ENCODE measurements at places on chromosomes 13 and 19.

DNA sequence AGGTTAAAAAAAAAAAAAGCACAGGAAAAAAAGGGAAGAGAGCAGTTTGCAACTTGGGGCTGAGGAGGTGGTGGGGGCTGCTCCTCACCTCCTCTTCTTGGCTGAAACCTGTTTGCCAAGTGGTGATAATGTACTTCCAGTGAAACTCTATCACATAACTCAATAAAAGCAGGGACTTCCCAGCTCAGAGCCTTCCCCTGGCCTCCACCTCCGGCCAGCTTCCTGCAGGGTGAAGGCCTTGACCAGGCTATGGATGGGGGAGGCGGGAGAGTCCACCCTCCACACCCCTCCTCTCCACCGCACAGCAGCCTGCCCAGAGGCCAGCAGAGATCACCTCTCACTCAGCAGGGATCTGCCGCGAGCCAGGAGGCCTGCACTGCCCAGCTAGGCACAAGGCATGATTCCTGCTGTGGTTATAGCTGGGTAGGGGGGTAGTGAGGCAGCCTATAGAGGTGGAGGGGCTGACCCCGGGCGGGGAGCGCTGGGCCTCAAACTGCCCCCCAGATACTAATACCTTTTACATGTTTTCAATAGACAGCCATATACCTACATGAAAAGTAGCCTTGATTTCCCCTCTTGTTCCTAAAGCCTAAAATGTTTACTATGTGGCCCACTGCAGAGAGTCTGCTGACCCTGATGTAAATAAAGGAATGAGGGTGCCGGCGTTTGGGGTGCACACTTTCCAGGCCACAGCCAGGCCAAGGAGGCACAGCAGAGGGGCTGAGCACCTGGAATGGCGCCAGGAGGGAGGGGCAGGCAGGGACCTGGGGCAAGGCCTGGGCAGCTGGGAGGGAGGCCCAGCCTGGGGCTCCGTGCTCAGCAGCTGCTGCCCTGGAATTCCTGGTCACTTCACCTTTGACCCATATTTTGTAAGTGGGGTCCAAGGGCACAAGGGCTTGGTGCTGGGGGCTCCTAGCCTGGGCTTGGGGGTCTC is 10.3 kb downstream of the ZNF787 start:
- DNase-seq: no peak

DNA sequence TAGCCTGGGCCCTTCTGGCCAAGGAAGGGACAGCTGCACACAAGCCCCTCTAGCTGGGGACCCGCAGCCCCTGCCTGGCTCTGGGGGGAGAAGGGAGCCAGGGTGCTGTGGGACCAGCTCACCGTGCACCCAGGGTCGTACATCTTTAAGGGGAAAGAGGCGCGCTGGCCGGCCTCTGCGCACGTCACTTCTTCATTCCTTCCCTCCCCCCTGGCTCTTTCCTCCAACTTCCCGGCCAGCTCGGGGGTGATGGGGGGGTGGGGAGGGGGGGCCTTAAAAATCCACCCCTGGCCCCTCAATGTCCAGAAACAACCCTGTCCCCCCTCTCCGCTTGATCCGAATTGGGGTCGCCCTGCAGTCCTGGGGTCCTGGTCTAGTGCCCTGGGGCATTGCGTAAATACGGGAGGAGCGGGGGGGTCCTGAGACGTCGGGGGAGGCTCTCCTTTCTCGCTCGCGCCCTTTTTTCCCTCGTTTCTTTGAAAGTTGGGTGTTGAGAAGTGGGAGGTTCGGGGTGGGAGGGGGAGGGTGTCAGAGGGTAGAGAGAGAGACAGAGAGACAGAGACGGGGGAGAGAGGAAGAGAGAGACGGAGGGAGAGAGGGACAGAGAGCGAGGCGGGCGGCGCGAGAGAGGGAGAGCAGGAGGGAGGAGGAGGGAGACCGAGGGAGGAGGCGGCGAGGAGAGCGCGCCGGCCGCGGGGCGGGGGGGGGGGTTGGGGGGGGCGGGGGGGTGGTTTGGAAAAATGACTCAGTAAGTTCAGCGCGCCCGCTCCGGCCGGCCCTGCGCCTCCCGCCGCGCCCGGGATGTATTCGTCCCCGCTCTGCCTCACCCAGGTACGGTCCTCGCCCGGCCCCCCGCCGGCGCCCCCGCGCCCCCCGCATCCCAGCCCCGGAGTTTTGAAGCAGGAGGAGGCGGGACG is at the start of gene NFIC:
NFIC (plus strand) TSS at position 748 of the 917 bp plus-strand sequence; CDS start at position 802, 54 bp downstream.
- peak; percentile 23 for DNase-seq

DNA sequence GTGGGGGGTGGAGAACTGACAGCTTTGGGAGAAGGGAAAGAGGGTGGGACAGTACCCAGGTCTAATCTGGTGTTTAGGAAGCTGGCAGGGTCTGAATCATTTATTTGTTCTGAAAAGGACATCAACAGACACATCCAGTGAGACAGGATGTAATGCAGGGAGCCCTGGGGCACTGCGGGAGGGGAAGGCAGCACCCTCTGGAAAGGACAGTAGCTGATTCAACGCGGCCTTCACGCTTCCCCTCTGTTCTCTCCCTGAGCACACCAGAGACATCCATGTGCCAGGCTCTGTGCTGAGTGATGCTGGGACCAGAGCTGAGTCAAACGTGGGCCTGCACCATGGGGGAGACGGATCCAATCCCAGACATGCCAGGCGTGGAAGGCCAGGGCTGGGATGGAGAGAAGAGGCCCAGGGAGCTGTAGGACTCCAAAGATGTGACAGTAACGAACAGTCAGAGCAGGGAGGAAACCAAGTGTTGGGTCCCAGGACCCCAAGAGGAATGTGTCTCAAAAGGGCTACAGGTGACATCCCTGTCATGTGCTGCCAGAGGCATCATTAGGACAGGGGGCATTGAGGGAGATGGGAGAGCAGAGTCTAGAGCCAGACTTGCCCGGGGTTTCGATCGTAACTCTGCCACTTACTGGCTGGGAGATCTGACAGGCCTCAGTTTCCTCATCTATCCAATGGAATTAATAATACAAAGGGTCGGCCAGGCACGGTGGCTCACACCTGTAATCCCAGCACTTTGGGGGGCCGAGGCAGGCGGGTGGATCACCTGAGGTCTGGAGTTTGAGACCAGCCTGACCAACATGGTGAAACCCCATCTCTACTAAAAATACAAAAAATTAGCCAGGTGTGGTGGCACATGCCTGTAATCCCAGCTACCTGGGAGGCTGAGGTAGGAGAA is 1.7 kb downstream of the ETFB start:
- DNase-seq: no peak

DNA sequence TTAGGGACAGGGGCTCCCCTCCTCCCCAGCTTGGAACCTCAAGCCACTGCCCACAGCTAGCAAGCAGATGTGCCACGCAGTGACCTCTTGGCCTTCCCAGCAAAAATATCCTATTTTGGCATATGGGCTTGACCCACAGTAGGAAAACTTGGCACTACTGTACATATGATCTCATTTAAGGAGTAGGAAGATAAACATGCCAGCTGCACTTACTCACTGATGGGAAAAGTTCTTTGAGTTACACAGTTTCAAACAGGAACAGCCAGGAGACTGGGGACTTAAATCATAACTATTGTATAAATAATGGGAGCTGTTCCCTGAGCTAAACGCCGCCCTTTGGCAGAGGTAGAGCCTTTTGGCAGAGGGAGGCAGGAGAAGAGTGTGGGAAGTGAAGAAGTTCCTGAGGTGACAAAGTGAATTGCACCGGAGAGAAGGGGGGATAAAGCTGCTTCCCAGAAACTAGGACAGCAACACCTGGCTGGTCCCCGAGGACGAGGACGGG is 6.1 kb downstream of the SACS start:
- no peak for DNase-seq

DNA sequence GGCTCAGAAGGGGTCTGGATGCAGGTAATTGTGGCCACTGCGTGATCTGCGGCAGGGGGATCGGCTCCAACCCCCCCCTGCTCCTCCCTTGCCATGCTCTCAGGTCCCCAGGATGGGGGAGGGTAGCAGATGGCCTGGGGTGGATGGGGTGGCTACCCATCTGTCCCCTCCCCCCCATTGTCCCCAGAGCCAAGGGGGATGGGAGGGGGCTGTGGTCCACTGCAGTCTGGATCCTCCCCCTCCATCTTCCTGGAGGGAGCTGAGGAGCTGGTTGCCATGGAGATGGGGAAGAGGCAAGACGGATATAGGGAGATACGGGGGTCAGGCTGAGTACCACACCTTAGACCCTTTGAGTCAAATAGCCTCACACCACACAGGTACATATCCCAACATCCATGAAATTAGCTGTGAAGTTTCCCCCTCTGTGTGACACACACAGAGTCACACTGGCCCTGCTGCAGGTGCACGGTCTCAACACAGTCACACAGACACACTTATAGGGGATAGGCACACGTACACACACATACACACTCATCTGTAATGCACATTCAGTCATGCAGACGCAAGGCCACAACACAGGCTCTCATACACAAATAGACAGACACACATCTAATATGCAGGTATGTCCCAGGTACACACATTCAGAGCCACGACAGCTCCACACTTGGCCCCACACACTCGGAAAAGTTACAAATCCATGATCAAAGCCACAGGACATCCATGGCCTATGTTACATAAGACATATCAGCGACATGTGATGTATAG is 1.8 kb upstream of the NOVA2 start:
- no peak for DNase-seq

GRCh38 chr13:38656699-38657098 is 30.2 kb upstream of the FREM2 start:
- no peak for DNase-seq

GRCh38 chr19:36807029-36807428 is 31.2 kb downstream of the ZNF790 start:
- no peak for DNase-seq

GRCh38 chr13:34543836-34544235 is 398.2 kb upstream of the NBEA start:
- no peak for DNase-seq

DNA sequence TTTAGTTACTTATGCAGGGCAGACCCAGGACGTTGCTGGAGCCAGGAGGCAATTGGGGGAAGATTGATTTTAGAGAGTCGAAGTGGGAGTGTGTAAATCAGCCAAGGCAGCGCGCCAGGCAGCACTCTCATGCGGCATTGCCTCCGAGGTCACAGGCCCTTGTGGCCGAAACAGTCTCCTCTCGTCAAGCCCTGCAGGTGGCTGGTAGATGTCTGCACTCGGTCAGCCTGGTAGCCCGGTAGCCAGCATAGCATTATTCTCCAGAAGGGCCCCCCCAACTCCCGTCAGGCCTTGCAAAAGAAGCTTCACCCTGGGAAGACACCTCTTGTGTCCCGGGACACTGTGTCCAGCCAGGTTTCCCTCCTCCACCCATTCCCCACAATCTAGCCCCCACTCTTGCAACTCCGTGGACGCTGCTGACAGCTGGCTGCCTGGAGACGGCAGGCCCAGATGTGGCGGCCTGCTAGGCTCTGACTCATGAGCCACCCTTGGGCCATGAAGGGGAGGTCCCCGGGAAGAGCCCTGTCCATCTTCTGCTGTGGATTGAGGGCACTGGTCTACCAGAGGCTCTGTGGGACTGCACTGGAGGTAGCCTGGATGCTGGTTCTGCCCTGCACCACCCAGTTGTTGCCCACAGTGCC is 2.6 kb upstream of the PEPD start:
- DNase-seq: no peak

GRCh38 chr13:32370805-32371204 is 55.5 kb downstream of the BRCA2 start:
- no peak for DNase-seq

Data from activated CD4-positive, alpha-beta T cell treated with anti-CD3 and anti-CD28 coated beads for 24 hours (primary cell).